ENCODE measurements at places on chromosomes 11 and 22.

DNA sequence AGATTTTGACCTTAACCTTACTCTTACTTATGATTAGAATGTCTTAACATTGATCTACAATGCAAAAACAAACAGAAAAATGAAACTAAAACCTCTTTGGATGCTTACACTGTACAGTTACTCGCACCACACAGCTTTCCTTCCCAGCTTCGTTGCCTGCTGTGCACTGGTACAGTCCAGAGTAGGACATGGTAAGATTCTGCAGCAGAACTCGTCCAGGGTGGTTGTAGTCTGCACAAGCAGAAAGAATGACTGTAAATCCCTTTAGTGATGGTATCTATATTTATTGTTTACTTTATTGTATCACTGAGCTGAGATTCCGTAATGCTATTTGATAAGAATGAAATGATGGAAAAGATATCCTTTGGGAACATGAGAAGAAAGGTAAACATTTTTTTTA lies 21.0 kb upstream of the HSPA8 start:
- DNase-seq, result no peak

DNA sequence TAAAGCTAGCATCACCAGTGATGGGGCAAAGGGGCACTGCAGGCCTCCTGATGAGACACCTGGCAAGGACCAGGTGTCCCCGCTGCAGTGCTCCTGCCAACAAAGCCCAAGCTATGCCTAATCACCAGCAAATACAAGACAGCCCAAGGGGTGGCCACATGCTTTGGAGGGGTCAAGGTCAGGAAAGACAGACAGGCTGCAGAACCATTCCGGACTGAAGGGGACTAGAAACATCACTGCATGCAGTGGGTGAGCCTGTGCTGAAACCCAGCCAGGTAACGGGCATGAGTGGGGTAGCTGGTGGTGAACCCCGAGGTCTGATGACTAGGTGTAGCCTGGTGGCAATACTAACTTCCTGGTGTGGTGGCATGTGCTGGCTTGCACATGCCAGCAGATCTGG lies 111.1 kb downstream of the MED15 start:
- DNase-seq, result no peak

DNA sequence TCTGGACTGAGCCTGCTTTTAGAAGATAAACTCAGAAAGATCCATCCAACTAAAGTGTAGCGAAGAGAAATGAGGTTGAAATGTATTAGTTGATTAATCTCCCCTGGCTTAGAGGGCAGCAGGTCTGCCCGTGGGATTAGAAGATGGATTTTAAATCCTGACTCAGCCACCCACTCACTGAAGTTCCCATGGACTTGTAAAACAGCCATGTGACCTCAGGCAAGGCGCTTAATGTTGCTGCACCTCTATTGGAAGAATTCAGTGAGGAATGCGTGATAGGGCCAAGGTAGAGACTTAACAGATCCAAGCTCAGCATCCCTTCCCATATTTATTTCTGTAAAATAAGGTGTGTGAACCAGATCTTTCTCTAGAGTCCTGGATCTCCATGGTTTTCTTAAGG lies 45.1 kb upstream of the ELF5 start:
- no peak for DNase-seq

- no peak for DNase-seq
Measured at GRCh38 chr11:8766043-8766987, 83.7 kb downstream of the RPL27A start.

Measured in stimulated activated CD8-positive, alpha-beta memory T cell treated with anti-CD3 and anti-CD28 coated beads, Interleukin-4, amount 100 ng/mL, for 1 hour (primary cell).